Stimulated activated CD8-positive, alpha-beta memory T cell treated with anti-CD3 and anti-CD28 coated beads, Interleukin-2, amount 100 ng/mL, for 1 hour (primary cell): ENCODE measurements at places on chromosomes 5 and 9.

DNA sequence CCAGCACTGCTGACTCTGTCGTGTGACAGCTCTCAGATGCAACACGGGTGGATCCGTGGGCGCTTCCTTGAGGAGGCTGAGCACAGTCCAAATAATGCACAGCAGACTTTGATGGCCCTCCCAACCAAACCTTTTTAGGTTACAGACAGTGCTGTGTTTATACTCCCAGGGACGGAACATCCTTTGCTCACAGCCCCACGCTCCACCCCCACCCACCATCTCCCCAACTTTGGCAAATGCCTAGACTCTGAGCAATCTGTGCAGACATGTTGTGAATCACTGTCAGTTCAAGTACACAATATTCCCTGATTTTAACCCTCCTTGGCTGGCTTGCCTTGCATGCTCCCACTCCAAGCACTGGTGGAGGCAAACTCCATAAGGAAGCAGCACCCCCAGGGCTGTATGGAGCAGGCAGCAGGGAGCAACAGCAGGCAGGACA is 324.6 kb downstream of the MLLT3 start:
- no peak for DNase-seq

DNA sequence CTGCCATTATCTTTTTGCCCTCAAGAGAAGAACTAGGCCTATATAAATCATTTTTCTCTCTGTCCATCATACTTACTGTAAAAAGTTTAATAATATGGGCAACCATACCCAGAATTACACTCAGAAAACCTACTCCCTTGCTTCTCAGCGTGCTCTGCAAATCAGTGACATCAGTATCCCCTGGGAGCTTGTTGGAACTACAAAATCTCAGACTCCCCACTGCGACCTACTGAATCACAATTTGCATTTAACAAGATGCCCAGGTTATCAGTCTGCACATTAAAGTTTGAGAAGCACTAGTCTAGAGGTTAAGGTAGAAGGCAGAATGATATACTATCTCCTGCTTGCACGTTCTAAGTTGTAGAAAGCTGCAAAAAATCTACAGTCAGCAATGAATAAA is 127.2 kb downstream of the MLLT3 start:
- no peak for DNase-seq

DNA sequence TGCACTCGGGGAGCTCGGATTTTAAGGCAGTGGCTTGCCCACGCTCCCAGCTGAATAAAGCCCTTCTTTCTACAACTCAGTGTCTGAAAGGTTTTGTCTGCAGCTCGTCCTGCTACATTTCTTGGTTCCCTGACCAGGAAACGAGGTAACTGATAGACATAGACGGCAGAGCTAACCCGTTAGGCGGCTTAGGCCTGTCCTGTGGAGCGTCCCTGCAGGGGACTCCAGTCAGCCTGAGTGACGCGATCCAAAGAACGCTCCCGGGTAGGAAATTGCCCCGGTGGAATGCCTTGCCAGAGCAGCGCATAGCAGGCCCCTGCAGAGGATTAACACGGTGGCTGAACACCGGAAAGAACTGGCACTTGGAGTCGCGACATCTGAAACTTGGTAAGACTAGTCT is 1.8 kb upstream of the SELENOP start:
- no peak for DNase-seq

DNA sequence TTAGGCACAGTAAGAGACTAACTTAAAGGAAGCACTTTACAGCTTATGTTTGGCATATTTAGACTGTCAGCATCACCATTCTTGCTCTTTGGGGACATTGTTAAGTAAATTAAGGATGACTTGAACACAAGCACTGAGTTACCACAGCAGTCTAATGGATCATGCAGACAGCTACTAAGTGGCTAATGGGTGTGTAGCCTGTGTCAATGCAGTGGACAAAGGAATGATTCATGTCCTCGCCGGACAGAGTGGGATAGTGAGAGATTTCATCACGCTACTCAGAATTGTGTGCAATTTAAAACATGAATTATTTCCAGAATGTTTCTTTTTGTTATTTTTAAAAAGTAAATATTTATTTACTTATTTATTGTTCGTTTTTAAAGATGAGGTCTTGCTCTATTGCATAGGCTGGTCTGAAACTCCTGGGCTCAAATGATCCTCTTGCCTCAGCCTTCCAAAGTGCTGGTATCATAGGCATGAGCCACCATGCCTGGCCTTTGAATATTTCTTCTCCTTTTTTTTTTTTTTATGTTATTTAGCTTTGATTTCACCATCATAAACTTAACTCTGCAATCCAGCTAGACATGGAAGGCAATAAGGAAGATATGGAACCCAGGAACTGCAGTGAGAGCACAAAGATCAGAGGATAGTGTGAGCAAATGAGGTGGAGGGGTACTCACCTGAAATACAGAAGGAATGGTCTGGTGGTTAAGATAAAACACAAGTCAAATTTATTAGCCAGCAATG is 53.0 kb upstream of the KLF4 start:
- no peak for DNase-seq

GRCh38 chr5:129172580-129172979 is 78.0 kb downstream of the ISOC1 start:
- DNase-seq: no peak

GRCh38 chr9:4980086-4980727 is 4.9 kb upstream of the JAK2 start:
- DNase-seq: no peak

DNA sequence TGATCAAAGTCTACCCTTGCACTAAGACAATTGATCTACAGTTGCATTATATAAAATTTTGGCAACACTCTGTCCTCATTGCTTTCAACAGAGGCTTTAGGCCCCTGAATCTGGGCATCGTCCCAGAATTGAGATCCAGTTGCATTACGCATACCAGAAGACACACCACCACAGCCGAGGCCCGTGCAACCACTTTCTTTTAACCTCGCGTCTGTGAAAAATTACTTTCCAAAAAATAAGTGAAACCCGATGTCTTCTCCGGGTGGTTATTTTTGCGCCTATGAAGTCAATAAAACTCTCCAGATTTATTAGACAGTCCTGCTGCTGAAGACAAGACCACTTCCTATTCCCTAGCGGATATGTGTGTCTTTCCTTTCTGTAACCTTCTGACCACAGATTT is 52.1 kb upstream of the NFIB start:
- DNase-seq: no peak

GRCh38 chr5:17737092-17737491 is 102.8 kb downstream of the TAF11L14 start:
- DNase-seq: no peak

GRCh38 chr9:35568196-35568595 is 36.9 kb upstream of the TESK1 start:
- no peak for DNase-seq

DNA sequence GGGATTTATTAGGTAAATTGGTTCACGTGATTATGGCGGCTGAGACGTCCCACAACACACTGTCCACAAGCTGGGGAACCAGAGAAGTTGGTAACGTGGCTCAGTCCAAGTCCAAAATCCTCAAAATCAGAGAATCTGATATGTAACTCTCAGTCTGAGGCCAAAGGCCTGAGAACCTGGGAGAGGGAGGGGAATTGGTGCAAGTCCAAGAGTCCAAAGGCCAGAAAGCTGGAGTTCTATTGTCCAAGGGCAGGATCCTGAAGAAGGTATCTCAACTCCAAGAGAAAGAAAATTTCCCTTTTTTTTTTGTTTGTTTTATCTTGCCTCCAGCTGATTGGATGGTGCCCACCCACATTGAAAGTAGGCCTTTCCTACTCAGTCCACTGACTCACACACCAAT is 83.8 kb downstream of the PRDM9 start:
- no peak for DNase-seq

DNA sequence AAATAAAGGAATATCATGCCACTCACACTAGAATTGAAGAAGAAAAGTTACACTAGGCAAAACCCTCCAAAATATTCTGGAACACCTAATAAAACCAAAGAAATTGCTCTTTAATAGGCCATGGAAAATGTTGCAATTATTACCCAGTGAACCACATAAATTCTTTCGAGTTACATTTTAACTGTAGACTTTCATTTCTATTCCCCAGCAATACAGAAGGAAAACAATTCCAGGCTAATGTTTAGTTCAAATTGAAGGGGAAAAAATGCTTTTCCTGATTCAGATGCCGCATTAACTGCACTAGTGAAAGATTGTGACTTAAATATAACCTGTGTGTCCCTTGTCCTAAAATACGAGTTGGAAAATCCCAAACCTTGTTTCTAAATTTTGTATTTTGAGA is 439.3 kb upstream of the ADAMTS16 start:
- DNase-seq: no peak

DNA sequence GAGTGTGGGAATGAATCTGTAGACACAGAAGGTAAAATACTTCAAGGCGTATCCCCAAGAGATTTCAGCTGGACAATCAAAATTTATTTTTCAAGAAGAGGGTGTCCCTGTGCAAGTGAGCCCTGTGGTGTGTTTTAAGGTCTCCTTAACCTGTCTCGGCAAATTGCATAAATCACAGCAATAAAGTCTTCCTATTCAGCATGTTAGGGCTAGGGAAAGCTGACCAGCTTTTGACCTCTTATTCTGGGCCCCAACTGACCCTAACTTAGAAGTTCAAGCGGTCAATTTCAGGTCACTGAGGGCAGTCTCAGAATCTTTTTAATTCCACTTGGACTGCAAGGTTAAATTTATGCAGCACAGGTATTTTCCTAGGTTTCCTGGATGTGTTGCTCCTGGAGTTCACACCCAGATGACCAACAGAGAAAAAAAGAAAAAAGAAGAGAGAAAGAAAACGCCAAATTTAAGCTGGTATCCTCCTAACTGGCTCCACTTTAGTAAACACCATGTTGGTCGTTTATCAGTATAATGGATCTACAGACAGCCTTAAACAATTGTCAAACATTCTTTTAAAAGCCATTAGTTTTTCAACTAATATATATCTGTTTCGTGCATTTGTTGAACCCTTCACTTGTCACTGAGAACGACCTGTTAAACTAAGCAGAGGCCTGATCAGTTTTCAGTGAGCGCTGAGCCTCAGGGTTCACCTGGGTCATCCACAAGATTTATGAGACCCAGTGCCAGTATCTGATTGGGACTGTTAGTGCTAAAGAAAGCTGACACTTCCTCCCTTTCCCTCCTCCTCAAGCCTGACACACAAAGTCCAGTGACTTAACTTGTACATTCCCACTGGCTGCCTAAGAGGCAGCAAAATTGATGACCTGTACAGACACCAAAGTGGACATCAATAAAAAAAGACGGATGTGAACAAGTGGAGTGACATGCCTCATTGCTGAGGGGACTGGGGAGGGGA is 546.1 kb downstream of the NR2F1-AS1 start:
- DNase-seq: no peak

DNA sequence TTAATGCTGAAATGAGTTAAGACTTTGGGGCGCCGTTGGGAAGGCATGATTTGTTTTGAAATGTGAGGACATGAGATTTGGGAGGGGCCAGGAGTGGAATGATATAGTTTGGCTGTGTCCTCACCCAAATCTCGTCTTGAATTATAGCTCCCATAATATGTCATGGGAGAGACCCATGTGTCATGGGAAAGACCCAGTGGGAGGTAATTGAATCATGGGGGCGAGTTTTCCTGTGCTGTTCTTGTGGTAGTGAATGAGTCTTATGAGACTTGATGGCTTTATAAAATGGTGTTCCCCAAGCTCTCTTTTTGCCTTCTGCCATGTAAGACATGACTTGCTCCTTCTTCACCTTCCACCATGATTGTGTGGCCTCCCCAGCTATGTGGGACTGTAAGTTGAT is 5.1 kb downstream of the SLC25A48 start:
- no peak for DNase-seq

GRCh38 chr5:115736004-115736689 is 80.3 kb downstream of the CDO1 start:
- no peak for DNase-seq

- no peak for DNase-seq
These were observed 19.7 kb downstream of the NEK6 start for GRCh38 chr9:124277420-124277819.

DNA sequence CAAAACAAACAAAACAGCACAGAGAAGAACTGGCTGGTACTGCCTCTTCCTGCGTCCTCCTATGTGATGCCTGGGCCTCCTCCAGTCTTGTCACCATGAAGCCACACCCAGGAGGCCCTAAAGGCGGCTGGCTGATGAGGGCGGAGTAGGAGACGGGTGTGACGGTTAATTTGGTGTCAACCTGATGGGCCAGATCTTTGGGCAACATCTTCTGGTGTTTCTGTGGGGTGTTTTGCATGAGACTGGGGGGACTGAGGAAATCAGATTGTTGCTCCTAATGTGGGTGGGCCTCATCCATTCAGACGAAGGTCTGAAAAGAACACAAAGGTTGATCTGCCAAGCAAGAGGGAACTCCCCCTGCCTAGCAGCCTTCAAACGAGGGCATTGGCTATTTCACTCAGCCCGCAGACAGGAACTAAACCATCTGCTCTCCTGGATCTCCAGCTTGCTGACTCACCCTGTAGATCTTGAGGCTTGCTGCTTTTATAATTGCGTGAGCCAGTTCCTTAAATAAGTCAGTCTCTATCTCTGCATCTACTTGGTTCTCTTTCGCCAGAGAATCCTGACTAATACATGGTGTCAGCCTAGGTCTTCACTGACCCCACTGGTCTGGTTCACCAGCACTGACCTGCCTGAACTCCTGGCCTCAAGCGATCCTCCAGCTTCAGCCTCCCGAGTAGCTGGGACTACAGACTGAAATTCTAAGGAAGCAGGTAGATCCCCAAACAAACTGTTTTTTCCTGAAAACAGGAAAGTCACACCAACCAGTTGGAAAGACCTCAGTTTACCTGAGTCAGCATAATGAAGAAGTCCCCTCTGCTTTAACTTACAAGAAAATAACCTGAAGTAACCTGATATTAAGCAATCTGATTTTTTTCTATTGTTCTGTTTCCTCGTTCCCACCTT is 12.8 kb upstream of the ZFP62 start:
- DNase-seq: no peak

GRCh38 chr5:57382655-57383054 is 100.0 kb downstream of the ACTBL2 start:
- DNase-seq: no peak

DNA sequence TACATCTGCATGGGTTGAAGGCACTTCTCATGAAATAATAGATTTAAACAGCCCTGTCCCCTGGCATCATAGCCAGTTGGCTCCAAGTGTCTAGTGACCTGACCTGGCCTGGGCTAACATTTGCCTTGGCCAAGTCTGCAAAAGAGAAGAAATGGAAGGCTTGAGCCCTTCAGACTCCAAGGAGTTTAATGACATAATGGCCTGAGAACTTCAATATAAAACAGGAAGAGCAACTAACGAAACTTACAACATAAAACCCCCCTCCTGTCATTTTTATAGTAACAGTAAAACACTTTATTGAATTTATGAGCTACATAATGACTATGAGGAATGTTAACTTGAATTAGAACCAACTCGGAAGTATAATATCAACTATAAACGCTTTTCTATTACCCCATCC is 218.8 kb upstream of the TBCA start:
- no peak for DNase-seq

DNA sequence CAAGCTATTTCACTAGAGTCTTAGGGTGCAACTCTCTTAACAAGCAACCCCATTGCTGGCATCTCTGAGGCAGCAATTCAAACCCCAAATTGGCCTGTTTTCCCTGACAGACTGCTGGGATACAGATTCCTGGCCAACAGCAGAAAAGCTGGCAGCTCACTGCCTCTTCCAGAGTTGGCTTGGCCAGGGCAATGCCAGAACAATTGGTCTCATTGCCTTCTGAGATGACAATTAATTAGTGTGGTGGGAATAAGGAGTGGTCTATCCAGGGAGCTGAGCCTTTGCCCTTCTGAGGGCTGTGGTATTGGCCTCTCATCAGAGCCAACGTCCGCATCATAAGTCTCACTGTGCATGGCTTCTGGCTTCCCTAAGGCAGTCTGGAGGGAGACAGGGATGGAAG is 183.2 kb downstream of the GNAQ start:
- no peak for DNase-seq

GRCh38 chr5:133289686-133290367 is 238.0 kb downstream of the HSPA4 start:
- no peak for DNase-seq
